ENCODE measurements at places on chromosomes 5 and 9.

GRCh38 chr5:158064334-158065123 is 205.6 kb upstream of the CLINT1 start:
- DNase-seq: no peak

GRCh38 chr9:127344368-127345000 is 52.5 kb upstream of the SLC2A8 start:
- DNase-seq: no peak

DNA sequence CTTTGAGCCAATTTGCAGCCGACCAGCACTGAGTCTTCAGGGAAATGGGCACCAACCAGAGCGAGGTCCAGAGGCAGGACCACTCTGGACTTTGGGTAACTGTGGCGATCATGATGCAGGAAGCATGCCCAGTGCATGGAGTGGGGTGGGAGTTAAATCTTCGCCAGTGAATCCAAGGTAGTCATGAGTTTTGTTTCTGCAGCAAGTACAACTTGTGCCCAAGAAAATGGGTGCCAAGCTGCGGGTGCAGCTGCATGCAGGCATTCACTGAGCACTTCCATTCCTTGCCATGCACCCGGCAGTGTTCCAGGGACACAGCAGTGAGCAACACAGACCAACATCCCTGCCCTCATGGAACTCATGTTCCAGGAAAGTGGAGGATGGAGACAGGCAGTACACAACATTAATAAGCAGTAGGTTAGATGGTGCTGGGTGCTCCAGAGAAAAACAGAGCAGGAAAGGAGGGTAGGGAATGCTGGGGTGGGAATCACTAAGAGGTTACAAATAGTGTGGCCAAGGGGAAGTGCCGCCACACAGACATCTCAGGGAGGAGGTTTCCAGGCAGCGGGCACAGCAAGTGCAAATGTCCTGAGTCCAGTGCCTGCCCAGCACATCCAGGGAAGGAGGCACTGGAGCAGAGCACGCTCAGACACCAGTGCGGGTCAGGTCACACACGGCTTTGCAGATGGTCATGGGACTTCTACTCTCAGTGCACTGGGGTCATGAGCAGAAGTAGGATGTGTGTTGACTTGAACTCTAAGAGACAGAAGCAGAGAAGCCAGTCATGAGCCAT is 48.2 kb upstream of the LMX1B start:
- no peak for DNase-seq

DNA sequence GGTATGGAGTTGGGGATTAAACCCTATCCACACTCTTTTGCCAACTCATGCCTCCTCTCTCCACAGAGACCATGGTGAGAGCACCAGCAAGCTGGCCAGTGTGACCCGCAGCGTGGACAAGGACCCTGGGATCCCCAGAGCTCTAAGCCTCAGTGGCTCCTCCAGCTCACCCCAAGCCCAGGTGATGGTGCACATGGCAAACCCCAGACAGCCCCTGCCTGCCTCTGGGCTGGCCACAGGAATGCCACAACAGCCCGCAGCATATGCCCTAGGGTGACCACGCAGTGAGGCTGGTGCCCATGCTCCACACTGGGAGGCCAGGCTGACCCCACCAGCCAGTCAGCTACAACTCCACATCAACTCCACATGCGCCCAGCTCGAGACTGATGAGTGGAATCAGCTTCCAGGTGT is 11.5 kb upstream of the CARD19 start:
- DNase-seq: no peak

DNA sequence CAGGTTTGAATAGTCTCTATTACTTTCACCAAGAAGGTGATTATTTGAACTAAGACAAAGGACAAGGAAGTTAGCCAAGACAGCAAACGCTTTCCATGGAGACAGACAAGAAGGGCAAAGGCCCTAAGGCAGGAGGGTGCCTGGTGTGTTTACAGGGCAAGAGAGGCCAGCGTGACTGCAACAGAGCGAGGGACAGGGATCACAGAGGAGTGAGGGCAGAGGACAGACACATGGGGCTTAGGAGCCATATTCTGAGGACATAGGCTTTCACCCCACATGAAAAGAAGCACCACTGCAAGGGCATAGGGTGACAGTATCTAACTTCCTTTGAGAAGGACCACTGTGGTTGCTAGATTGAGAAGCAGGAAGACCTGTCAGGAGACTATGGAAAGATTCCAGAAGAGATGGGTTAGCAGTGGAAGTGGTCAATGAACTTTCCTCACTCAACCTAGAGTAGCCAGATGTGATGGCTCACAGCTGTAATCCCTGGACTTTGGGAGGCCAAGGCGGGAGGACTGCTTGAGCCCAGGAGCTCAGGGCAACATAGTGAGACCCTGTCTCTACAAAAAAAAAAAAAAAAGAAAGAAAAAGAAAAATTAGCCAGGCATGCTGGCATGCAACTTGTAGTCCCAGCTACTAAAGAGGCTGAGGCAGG is 5.0 kb upstream of the HAVCR1 start:
- no peak for DNase-seq

- DNase-seq: no peak
These were observed 78.2 kb downstream of the GCNT1 start for GRCh38 chr9:76537150-76537646.
